Stimulated activated CD8-positive, alpha-beta memory T cell treated with anti-CD3 and anti-CD28 coated beads, Interleukin-4, amount 100 ng/mL, for 1 hour (primary cell): ENCODE measurements at places on chromosomes 4 and X.

DNA sequence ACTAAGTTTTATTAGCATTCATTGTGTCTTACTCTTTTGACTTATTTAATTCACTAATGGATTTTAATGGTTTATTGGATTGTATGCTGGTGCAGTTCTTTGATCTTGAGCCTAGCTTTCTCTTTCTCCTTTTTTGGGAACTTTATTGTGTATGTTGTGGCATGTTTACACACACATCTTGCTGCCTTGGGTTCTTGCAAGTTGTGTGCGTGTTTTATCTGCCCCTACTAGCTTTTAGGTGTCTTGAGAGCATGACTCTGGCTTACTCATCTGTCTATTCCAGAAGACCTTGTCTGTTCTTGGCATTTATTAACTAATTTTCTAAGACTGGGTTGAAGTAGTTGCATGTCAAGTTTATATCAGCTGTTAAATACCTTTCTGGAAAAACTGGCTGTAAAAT, 2.7 kb downstream of the TMEM165 start:
- no peak for DNase-seq

DNA sequence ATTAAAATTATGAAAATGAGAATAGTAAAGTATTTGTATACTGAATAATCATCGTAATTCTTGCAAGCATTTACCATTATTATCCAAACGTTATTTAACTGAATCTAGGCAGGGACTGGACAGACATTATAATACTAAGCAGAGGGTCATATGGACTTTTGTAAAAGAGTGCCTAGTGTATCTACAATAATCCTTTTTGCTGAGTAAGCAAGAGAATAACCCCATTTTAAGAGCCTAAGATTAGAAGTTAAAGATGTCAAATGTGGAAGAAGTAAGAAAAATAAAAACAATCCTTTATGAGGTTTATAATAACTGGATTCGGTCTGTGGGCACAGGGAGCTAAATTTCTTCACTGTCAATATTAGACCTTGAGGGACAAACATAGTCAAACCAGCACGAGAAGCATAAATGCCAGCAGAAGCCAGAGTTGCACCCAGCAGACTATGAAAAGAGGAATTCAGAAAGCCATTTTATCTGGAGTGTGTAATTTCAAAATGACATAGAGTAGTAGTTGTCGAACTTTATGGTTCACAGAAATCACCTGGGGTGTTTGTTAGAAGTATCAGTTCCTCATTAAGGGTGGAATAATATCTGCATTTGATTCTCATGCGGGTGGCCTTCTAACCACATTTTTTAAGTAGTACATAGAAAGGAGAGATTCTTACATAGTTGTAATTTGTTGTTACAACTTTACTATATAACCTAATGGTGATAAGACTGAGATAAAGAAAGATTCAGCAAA, 39.7 kb upstream of the DCLK2 start:
- no peak for DNase-seq

- no peak for DNase-seq
Measured at GRCh38 chrX:33204889-33205288, 6.5 kb downstream of the DMD start.

GRCh38 chr4:43564107-43564506, 671.6 kb downstream of the GRXCR1 start:
- no peak for DNase-seq

- DNase-seq: peak; percentile 31
Measured at GRCh38 chr4:83252782-83253405, 31.7 kb downstream of the COQ2 start.

GRCh38 chr4:173169428-173170181, 994 bp downstream of the GALNT7 start:
- DNase-seq: peak; percentile 27

DNA sequence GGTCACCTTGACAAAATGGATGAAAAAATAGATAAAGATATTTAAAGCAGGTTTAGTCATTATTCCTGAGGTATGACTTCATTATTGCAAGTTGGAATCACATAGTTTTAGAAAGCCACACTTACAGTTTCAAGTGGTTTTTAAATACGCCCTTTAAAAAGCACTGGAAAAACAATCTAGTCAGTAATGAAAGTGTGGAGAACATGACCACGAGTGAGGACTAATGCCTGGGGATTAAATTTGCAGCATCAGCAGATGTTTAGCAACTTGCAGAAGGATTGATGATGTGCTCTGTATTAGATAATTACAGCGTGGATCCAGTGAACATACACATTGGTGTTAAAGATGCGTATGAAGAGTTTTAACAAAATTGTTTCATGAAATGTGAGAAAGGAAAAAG, 5.9 kb downstream of the SPARCL1 start:
- DNase-seq: no peak

DNA sequence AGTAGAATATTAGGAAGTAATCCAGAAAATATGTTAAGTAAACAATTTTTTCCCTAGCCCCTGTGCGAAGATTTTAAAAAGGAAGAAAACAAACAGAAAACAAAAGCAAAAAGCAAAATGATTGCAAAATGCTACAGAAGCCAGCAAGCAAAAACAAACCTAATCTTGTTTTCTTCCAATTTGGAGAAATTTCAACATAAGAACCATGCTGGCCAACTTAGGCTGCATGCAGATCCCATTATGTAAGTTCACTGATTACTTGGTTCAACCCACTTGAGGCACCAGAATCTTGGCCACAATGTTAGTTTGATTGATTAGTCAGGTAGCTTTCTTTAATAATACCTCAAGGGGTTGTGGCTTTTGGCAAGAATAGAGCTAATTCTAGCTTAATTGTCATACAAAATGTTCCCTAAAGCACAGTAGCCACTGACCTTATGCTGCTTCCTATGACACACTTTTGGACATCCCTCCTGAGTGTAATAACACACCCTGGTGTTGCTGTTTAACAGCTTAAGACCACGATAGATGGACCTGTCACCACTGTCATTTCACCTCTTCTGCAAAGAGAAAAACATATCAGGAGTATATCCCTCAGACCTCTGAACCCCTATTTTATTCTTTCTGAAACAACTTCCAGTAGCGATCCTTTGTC, 2342.1 kb downstream of the PCDH7 start:
- no peak for DNase-seq

GRCh38 chrX:139191746-139192385, 338.7 kb upstream of the F9 start:
- DNase-seq: no peak

GRCh38 chrX:95218976-95219375, 1465.7 kb upstream of the DIAPH2 start:
- no peak for DNase-seq

- DNase-seq: no peak
Measured at GRCh38 chr4:169366821-169367220, 96.1 kb upstream of the SH3RF1 start.

- no peak for DNase-seq
Measured at GRCh38 chr4:47913330-47913729, 1.1 kb downstream of the NFXL1 start.

GRCh38 chr4:99783940-99784339, 32.7 kb upstream of the DAPP1 start:
- DNase-seq: no peak

GRCh38 chr4:142815834-142816233, 30.3 kb downstream of the INPP4B start:
- DNase-seq: no peak

GRCh38 chrX:68929332-68930150, 100.7 kb downstream of the EFNB1 start:
- no peak for DNase-seq

DNA sequence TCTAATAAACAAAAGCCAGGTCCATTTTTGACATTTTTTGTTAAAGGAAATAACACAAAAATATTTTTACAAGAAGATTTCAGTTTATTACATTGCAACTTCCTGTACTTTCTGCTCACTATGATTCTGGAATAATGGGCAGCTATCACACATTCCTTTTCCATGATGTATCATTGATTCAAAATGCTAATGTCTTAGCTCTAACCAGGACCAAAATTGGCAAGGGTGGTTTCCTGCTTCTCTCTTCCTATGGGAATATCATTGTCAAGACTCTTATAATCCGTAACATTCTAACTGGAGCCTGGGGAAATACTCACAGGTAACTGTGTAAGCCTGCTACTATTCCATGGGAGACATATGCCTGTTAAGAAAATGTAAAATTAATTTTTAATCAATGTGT, 218.6 kb downstream of the DCAF12L2 start:
- DNase-seq: no peak

- DNase-seq: no peak
Measured at GRCh38 chrX:51568586-51568985, 50.1 kb downstream of the CENPVL3 start.

DNA sequence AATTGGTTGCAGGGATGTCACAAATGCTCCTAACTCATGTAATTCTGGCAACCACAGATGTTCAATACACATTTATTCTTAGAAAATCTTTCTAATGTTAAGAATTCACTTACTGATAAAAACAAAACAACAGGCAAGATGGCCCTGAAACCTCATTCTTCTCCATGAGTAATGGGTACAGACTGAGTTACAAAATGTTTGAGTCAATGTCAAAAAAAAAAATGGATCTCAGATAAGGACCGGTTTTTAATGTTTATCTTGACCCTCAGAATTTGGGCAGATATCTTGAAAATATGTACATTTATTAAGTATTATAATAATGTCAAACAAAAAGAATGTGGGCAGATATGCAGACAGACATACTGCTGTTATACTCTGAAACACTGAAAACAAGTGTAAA, 1.8 kb upstream of the SULT1E1 start:
- DNase-seq: no peak

GRCh38 chrX:34810364-34810763, 132.2 kb upstream of the FAM47B start:
- no peak for DNase-seq

GRCh38 chr4:185082561-185082960, 60.5 kb upstream of the SLC25A4 start:
- no peak for DNase-seq

DNA sequence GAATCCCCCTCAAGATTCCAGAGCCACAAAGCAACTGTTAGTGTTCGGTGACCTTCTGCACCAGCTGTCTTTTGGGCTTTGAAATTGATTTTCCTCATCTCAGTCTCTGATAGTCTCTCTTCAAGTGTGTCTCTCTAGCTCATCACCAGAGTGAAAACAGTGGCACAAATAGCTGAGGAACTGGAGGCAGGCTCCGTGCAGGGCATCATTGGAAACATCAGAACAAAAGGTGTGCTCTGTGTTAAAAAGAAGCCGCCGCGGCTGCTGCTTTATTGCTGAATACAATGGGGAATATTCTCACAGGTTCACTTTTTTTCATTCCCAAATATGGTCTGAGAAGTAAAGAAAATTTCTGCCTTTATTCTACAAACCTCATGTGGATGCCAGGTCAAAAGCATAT, 297.5 kb downstream of the DCTD start:
- DNase-seq: no peak

GRCh38 chrX:9538544-9539045, 73.7 kb downstream of the TBL1X start:
- DNase-seq: no peak

- DNase-seq: no peak
Measured at GRCh38 chrX:153824348-153824747, 6.0 kb downstream of the PDZD4 start.

- DNase-seq: no peak
Measured at GRCh38 chr4:118918388-118918787, 29.7 kb downstream of the SYNPO2 start.

- no peak for DNase-seq
Measured at GRCh38 chr4:165380805-165381204, 2.0 kb downstream of the CPE start.

DNA sequence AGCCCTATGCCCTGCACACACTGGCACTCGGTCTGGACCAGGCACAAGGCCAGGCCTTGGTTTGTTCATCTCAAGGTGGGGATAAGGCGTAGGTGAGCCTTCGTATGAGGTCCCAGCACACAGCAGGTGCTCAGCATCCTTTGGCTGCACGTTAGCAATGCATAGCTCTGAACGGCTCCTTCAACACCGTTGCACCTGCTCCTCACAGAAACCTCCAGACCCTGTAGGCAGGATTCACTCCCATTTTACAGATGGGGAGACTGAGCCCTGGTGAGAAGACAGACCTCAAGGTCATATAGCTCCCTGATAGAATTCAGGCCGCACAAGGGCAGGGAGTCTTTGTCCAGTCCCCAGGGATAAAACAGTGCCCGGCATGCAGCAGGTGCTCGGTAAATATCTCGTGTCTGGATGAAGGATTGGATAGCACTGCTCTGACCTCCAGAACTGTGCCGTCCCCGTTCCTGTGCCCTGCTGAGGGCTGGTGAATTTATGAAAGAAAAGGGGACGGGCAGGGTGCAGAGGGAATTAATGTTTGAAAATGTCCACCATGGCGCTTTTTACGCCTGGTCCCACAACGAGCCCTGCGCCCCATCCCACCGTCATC, 2.4 kb downstream of the PPP2R2C start:
- DNase-seq: no peak

- DNase-seq: no peak
Measured at GRCh38 chrX:123959281-123960063, 2.0 kb upstream of the STAG2 start.

- DNase-seq: no peak
Measured at GRCh38 chr4:60042231-60042652, 1157.9 kb upstream of the ADGRL3 start.

DNA sequence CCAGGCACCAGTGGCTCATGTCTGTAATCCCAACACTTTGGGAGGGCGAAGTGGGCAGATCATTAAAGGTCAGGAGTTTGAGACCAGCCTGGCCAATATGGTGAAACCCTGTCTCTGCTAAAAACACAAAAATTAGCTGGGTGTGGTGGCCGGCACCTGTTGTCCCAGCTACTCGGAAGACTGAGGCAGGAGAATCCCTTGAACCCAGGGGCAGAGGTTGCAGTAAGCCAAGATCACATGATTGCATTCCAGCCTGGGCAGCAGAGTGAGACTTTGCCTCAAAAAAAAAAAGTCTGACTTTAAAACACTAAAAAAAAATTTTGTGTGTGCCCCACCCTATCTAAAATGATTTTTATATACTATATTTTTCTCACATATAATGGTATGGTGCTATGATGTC, 26.2 kb upstream of the TMEM192 start:
- DNase-seq: no peak

DNA sequence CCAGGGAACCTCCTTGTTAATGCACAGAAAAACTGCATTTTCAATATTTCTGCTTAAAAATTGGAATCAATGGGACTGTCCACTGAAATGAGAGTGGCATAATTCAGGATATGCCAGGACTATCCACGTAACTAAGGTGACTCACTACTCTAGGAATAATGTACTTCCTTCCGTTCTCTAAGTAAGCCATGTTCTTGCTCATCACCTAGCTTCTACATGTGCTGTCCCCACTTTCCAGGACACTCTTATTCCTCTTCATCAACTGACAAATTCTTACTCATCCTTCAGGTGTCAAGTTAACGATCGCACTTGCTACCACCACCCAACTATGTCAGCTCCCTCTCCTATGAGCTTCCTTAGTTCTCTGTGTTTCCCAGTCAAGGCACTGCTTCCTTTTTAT, 342.8 kb upstream of the F9 start:
- DNase-seq: no peak

DNA sequence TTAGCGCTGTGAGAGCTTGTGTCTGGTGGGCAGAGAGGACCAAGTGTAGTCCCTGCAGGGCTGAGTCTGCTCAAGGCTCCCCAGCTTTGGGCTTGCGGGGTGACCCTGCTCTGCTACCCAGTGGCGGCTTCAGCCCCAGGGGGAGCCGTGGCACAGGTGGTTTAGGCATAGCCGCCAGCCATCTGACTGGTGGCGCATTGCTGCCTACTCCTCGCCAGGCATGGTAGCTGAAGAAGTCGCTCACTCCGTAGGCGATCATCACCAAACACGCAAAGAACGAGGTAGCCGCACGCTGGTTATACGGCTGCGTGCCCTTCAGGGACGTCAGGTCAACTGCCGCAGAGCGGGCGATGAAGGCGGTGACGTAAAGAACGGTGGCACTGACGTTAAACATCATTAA, 180.7 kb upstream of the DIPK2B start:
- no peak for DNase-seq
